ENCODE measurements at places on chromosomes 12 and 14.

GRCh38 chr14:20745571-20746358 lies at the start of gene EDDM3A:
Gene EDDM3A, plus strand, starts transcription at chr14:20745887. Its CDS starts 1,694 bp downstream, at chr14:20747581.
- DNase-seq = no peak

- peak; percentile 47 for DNase-seq
These were observed 1.7 kb upstream of the RARG start for GRCh38 chr12:53233671-53234121.

DNA sequence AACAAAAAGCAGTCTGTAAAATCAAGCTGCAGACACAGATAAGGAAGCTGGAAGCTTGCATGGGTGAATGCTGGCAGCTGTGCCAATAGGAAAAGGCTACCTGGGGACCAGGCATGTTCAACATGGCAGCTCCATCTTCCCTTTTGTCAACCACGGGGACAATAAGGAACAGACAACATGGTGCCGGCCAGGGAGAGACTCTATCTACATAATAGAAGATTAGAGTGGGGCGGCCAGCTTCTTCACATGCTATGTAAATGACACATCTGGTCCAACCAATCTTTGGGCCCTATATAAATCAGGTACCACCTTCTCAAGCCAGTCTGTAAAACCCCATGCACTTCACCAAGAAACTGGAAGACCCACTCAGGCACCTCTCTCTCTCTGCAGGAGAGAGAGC lies 157.6 kb downstream of the SUDS3 start:
- no peak for DNase-seq

DNA sequence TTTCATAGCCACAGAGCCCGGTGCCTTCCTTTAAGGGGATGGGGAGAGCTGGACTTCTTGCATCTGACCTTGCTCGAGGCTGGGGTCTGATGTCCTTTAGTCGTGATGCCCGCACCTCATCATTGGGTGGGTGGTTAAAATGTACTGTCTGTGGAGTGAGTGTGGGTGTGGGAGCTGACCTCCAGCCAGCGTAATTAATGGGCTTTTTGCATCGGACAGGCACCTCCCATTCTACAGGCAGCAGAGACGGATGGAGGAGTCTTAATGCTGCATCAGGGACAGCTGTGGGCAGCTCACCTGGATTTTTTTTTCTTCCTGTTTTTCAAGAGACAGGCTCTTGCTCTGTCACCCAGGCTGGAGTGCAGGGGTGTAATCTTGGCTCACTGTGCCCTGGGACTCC lies 114.8 kb downstream of the PTPN11 start:
- DNase-seq = no peak

Data from fibroblast of the aortic adventitia (primary cell).